ENCODE measurements at places on chromosomes 2 and 18.

GRCh38 chr2:5339473-5339872 lies 352.7 kb upstream of the SOX11 start:
- DNase-seq: no peak

- DNase-seq: peak; percentile 59
These were observed 12.8 kb upstream of the GBX2 start for GRCh38 chr2:236180831-236181453.

- DNase-seq: no peak
These were observed 28.9 kb downstream of the KCNF1 start for GRCh38 chr2:10940596-10940995.

GRCh38 chr2:36756438-36756837 lies 59.9 kb downstream of the VIT start:
- DNase-seq: no peak

- DNase-seq: no peak
These were observed 59.4 kb downstream of the HK2 start for GRCh38 chr2:74893332-74893731.

- DNase-seq: no peak
These were observed 3.8 kb downstream of the AFG3L2 start for GRCh38 chr18:12373116-12373770.

DNA sequence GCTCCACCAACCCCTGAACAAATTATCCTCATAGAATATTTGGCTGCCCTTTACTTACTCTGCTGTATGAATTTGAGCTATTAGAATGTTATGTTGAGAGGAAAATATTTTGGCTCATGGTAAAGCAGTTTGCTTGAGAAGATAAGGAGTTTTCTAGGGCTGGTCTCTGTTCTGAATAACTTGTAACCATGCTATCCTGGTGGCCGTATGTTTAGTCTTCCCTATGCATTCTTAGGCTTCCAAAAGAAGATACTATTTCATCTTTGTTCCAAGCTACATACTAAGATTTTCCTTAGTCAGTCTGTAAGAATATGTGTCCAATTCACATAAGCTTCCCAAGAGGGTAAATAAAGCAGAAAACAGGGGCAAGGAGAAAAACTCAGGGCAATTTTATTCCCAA lies 1105.1 kb upstream of the PIK3C3 start:
- no peak for DNase-seq

DNA sequence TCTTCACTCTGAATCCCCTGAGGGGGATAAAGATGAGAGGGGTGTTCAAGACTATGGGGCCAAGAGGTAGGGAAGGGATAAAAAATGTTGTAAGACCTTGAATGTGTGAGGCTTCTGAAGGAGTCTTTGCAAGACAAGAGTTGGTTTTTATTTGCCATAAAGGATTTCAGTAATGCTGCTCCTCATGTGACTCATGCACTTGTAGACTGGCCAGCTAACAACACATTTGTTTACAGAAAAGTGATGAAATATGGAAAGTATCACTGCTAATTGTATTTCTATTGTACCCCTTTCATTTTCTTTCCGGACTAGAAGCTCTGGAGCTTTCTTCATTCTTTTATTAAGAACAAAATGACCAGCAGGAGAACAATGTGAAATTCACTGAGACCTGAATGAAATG lies 782.1 kb downstream of the EPHA4 start:
- DNase-seq: no peak
